ENCODE measurements at places on chromosomes 7 and 10.

- no peak for DNase-seq
Measured at GRCh38 chr10:8766899-8767298, 712.4 kb downstream of the GATA3 start.

DNA sequence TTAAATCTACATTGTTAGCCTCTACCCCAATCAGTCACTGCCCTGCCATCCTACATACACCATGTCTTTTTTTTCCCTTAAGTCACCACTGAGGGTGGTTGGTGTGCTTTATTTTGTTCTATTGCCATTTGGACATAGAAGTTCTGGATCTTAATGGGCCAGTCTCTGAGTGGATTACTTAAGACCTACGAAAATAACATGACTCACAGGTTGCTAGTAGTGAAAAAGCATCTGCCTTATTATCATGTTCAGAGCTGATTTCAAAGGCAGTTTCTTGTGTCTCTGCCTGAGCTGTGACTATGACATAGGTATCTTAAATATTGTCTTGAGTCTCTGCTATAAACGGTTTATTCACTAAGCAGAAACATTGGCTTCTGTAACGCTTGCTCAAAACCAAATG, 410.8 kb downstream of the MDFIC start:
- DNase-seq = no peak

GRCh38 chr7:56092789-56093531, at the start of gene PHKG1:
Gene PHKG1, minus strand, starts transcription at chr7:56092952. Its CDS starts 4,011 bp downstream, at chr7:56088941.
- no peak for DNase-seq

- no peak for DNase-seq
Measured at GRCh38 chr7:108059526-108059925, 56.6 kb upstream of the LAMB1 start.

GRCh38 chr7:94050046-94050445, 45.9 kb upstream of the BET1 start:
- no peak for DNase-seq
